ENCODE measurements at places on chromosomes 1 and 21.

DNA sequence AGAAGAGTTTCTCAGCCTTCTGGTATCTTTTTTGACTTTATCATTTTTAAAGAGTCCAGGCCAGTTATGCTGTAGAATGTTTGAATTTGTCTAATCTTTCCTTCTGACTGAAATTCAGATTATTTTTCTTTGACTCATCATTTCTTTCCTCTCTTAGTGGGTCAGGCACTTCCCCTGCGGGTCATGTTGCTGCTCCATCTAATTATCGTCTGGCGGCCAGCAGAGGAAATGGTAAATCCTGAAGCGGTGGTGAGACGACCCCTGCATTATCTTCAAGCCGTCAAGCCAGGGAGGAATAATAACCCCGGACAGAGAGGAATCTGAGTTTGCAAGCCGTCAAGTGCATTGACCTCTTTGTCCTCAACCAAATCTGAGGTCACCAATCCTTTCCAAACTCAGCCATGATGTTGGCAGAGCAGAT is 102.1 kb downstream of the ADSS2 start:
- no peak for DNase-seq

- DNase-seq = no peak
Measured at GRCh38 chr1:163673759-163674151, 352.0 kb downstream of the NUF2 start.

GRCh38 chr1:25117233-25117823 is 115.0 kb downstream of the SYF2 start:
- DNase-seq = peak; percentile 39

DNA sequence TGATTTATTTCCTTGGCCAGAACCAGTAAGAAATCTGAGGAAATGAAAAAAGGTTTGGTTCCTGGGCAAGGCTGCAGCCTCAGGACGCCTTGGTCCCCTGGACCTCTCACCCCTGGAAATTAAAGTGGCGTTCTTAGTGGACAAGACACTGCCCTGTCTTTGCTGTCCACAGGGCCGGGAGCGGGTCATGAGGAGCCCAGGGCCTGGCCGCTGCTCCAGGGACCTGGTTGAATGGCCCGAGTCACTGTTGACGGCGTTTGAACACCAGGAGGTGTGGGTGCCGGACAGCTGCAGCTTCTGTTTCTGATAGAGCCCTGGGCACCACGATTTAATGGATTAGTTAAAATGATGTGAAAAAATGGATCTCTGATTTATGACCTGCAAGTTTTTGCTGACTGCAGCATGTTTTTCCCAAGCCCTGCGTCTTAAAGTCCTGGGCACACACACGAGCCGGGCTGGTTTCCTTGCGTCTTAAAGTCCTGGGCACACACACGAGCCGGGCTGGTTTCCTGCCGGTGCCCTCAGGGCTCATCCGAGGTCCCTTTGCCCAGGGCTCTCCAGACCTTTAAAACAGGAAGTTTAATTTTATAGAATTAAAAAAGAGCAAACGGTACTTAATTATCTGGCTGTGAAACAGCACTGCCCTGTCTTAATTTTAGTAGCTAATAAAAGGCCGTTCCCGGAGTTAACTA is 74.1 kb upstream of the ACTRT2 start:
- DNase-seq = no peak

- no peak for DNase-seq
Measured at GRCh38 chr1:226061841-226062557, 517 bp upstream of the H3-3A start.

GRCh38 chr1:36433102-36433501 is 17.1 kb downstream of the OSCP1 start:
- DNase-seq = no peak

GRCh38 chr1:145947551-145947950 is 10.3 kb downstream of the LIX1L start:
- no peak for DNase-seq

GRCh38 chr1:157968946-157969345 is 24.5 kb upstream of the KIRREL1 start:
- no peak for DNase-seq

- no peak for DNase-seq
Measured at GRCh38 chr1:229378586-229379367, 35.9 kb upstream of the CCSAP start.

DNA sequence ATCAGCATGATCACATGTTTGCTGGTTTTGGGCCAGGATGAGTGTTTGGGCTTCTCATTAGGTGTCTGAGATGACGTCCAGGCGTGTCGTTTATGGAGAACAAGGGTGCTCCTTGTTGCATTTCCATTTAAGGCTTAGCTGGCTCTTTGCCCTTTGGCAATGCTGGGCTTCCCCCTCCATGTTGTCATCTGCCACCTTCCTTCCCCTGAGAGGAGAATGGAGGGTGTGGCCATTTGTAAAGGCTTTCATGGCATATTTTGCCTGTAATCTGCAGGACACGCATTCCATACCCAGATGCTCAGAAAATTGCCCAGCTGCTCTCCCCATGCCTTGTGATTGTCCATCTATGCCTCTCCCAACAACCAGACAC is 27.7 kb downstream of the PKP1 start:
- no peak for DNase-seq

DNA sequence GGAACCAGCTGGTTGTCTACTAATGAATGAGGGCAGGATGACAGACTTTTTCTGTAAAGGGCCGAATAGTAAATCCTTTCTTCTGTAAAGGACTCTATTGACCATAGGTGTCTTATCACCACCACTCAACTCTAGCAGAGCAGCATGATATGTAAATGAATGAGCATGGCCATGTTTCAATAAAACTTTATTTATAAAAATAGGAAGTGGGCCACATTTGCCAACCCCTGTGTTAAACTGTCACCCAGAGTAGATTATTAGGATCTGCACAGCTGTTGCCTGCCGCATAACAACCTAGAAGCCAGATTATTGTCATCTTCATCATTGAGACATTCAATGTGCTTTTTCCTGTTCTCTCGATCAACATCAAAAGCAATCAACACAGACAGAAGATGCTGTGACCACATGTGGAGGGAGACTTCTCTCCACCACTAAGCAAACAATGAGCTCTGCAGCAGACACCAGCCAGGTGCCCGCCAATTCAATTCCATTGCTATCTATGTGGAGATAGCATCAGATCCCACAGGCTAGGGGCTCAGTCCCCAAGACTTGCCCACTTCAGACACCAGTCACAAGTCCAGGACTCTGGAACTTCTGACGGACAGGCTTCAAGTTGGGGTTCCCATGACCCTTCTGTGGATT is 6.8 kb upstream of the EFHD2 start:
- DNase-seq = no peak

- no peak for DNase-seq
Measured at GRCh38 chr1:41618066-41618825, 133.8 kb upstream of the EDN2 start.

- no peak for DNase-seq
Measured at GRCh38 chr1:30901798-30902581, 6.6 kb downstream of the SDC3 start.

GRCh38 chr1:108089477-108089876 is 110.7 kb downstream of the SLC25A24 start:
- DNase-seq = no peak
